ENCODE measurements at places on chromosomes 1 and 21.

DNA sequence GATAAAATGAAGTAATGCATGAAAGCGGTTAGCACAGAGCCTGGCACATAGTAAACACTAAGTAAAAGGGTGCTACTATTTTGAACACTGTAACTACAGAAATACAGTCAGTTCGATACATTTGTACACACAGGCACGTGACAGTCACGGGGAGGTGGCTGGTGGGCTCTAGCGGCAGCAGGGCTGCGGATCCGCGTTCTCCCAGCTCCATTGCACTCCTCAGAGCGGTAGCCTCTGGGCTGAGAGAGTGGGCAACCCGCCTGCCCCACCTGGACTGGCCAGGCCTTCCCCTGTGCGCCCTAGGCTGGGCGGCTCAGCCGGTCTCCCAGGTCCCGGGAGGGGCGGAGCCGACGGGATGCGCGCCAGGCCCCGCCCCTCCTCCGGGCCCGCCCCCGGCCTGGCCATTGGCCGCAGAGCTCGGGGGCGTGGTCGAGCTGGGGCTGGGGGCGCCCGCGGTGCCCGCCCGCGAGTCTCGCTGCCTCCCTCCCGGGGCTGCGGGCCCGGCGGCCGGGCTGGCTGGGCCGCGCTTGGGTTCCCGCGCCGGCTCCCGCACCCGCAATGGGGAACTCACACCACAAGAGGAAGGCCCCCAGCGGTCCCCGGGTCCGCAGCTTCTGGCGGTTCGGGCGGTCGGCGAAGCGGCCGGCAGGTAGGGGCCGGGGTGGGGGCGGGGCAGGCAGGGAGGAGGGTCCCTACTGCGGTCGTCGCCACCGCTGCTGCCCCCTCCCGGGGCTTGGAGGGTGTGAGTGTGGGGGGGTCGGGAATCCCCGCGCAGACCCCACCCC, 51.2 kb upstream of the SYNC start:
- DNase-seq = peak; percentile 48

DNA sequence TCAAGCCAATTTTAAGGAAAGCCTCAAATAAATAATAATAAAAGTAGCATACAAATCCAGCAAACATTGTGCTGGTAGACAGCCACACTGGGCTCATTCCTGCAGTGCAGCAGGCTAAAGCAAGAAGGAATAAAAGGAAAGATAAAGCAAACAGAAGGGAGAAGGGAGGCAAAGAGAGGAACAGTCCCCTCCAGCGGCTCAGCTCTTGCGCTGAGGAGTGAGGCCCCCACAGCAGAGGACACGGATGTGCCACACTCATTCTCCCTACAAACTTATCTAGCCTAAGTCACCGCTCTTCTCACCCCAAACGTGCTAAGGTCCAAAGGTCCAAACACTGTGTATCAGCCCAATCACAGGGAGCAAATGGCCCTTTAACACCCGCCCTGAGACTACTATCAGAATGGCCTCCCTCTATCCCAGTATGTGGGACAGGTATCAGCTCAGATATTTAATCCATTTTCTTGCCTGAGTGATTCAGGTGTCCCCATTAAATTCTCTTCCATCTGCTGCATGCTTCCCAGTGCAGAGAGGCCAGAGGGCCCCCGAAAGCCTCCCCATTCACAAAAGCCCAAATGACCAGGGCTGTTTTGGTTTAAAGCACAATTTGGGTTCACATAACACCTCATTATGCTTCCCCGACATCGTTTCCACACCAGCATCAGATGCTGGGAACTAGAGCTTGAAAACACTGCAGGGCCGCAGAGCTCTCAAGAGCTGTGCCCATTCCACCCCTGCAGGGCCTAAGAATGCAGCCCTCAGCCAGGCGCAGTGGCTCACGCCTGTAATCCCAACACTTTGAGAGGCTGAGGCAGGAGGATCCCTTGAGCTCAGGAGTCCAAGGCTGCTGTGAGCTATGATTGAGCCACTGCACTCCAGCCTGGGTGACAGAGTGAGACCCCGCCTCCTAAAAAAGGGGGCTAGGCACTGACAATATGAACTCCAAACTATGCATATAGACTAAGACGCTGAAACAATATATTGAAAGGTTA, 17.8 kb downstream of the CAPZB start:
- no peak for DNase-seq

DNA sequence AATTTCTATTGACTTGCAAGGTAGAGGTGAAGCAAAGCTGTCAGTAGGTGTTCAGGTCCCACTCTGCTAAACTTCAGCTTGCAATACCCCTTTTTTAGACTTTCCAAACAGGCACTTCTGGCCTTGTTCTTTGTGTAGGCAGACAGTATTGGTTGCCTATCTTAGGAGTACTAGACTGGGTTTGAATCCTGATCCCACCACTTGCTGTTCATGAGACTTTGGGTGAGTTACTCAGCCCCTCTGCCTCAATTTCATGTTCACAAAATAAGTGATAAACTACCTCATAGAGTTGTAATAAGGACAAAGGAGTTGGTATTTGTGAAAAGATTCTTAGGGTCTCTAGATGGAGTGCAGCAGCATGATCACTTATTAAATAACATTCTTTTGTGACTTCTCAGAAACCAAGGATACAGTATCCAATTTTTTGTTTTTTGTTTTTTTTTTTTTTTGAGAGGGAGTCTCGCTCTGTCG, 5.2 kb downstream of the RCC1 start:
- no peak for DNase-seq

- DNase-seq = no peak
Observed at GRCh38 chr21:29436143-29436542, 137.4 kb downstream of the BACH1 start.

DNA sequence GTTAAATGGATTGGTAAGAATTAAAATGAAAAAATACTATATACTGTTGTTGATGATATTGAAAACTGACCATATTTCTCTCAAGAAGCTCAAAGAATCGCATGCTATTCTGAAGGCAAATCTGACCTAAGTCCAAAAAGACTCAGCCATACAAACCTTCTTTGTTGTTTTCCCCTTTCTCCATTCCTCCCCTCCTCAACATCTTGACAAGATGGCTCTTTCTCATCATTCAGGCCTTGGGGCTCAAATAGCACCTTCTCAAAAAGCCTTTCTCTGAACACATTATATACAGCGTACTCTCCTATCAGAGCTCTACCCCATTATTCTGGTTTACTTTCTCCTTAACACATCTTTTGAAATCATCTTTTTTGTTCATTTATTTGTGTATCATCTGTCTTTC, 17.2 kb downstream of the COLGALT2 start:
- DNase-seq = no peak

GRCh38 chr1:60345621-60346020, 272.1 kb upstream of the C1orf87 start:
- no peak for DNase-seq

DNA sequence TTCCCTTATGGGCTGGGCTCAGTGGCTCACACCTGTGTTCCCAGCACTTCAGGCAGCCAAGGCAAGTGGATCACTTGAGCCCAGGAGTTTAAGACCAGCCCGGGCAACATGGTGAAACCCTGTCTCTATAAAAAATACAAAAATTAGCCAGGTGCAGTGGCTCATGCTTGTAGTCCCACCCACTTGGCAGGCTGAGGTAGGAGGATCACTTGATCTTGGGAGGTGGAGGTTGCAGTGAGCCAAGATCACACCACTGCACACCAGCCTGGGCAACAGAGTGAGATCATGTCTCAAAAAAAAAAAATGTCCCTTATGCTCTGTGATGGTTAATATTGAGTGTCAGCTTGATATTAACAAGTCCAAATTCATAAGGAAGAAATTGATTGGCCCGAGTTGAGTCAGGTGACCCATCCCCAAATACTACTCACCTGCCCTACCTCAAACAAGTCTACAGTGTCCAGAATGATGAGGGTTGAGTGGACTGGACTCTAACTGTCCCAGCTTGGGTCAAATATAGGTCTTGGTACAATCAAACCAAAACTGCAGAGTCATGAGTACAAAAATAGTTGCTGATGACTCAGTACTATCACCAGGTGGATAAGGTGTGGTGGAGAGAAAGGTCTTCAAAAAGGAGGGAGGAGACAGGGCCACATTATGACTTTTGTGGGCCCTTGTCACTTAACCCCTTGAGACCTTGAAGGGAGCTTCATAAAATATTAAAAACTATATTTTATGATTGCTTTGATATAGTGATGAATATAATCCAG, 161.0 kb downstream of the ZNF326 start:
- DNase-seq = no peak
